Stimulated activated CD4-positive, alpha-beta T cell treated with anti-CD3 and anti-CD28 coated beads, Interleukin-1b, Interleukin-23, amount 100 ng/mL, for 1 hour (primary cell): ENCODE measurements at places on chromosomes 1 and 21.

GRCh38 chr1:80656641-80657040 is 1144.1 kb upstream of the ADGRL2 start:
- DNase-seq: no peak

GRCh38 chr1:35298464-35298863 is 30.0 kb downstream of the ZMYM4 start:
- no peak for DNase-seq

- DNase-seq: no peak
These were observed 27.0 kb upstream of the IER5 start for GRCh38 chr1:181061487-181061886.

- no peak for DNase-seq
These were observed 135.5 kb upstream of the ERRFI1 start for GRCh38 chr1:8161546-8162105.

DNA sequence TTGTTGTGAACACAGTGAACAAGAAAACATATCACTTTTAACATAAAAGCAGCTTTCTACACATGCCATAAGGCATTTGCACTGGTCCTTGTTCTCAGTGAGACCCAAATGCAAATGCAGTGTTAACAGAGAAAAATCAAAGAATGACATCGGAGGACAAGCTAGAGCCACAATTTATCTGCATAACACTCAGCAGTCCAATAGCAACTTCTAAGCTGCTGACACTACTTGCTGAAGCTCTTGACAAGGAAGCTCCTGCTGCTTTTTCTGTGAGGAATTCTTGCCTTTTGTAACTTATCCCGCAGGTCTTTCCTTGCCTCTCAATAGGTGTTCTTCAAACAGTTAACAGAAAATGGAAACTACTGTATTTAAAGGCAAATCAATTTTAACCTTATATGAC is 34.7 kb downstream of the USH2A start:
- DNase-seq: no peak

- no peak for DNase-seq
These were observed 8.9 kb upstream of the SMIM12 start for GRCh38 chr1:34868230-34869049.

DNA sequence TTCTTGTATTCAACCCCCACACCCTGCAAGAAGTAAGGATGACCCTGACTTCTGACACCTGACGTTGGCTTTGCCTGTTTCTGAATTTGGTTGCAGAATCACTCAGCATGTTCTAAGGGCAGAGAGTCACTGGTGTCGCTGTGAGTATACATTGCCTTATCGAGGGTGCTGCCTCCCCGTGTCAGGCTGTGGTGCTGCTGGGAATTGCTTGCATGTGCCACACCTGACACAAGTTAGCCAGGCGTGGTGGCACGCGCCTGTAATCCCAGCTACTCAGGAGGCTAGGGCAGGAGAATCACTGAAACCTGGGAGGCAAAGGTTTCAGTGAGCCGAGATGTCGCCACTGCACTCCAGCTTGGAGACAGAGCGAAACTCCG is 45.9 kb downstream of the WDR4 start:
- no peak for DNase-seq

DNA sequence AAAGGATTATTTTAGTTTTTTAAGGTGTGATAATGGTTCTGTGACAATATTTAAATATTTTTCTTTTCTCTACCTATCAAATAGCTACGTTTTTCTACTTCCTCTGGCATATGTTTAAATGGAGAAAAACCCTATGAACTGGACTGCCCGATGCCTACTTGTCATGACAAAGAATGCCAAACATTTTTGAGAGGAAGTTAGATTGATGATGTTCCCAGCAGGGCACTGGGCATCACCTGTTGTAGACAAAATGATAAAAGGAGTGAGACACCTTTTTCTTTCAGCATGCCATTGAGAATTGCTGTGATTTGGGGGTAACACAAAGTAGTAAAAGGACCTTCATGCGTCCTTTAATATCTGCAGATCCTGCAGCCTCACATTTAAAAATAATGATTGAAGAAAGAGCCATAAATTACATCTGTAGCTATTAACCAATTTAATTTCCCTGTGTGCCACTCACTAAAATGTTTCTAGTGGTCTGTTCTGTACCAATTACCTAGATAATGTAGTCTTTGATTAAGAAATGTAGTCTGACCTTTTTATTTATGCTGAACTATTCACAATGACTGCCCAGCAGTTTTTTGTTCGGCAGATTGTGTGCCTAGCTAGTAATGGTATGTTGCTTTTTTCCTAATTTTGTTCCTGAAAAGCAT is 47.6 kb downstream of the RPL5 start:
- no peak for DNase-seq

GRCh38 chr1:59263111-59263510 is 33.8 kb upstream of the FGGY start:
- no peak for DNase-seq

- no peak for DNase-seq
These were observed 51.9 kb upstream of the SYNC start for GRCh38 chr1:32754317-32755097.

DNA sequence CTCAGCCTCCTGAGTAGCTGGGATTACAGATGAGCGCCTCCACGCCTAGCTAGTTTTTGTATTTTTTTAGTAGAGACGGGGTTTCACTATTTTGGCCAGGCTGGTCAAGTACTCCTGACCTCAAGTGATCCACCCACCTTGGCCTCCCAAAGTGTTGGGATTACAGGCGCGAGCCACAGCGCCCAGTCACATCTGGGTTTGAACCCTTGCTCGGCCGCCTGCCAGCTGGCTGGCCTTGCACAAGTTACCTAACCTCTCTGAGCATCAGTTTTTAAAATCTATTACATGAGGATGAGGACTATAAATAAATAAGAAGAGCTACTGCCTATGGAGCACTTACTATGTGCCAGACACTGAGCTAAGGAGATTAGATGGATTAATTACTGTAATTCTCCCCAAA is 17.7 kb upstream of the PADI2 start:
- DNase-seq: no peak

- DNase-seq: no peak
These were observed 30.1 kb upstream of the PLEKHG5 start for GRCh38 chr1:6521536-6521935.

GRCh38 chr1:236685917-236686814 is at the start of gene ACTN2:
Gene ACTN2, plus strand, starts transcription at chr1:236686499. Its CDS starts 175 bp downstream, at chr1:236686674.
- DNase-seq: no peak

DNA sequence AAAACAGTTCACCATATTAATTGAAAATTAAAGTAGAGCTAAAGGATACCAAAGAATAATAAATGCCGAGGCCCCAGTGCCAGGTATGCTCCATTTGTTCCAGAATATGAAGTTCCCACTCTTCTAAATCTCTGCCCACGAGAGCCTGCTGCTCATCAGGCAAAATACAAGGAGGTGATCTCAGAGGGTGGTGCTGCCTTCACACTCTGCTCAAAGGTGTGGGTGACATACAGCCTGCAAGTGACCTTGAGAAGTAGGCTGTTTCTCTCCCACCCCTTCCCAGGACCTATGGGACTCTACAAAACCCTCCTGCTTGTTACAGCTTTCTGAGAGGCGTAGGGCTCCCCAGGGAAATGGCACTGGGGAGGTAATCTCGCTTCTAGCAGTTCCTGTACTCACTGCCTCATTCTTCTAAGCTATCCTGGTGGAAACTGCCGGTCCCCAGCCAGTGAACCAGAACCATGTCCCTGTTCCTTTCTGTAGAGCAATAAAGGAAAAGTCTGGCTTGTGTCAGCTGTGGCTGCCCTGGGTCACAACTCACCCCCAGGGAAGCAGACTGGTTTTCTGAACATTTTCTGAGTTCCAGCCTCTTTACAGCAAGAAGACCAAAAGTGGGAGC is 26.9 kb upstream of the DPT start:
- DNase-seq: no peak

GRCh38 chr1:238647877-238648276 is 738.5 kb upstream of the CHRM3 start:
- no peak for DNase-seq

DNA sequence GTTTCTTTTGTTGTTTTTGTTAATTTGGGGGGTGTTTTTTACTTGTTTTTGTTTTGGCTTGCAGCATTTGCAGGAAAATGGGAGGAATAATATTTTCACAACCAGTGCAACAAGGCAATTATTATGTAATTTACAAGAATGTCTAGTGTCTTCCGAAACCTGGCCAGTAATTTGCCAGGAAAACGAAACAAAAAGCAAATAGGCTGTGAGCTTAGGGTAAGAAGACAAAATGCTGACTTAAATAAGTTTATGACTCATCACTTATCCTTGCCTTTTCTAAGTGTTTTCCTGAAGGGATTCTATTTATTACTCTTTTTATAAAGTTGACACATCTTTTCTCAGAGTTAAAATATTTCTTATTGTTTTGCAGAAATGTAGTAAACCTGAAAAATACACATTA is 49.8 kb downstream of the KCNT2 start:
- no peak for DNase-seq

DNA sequence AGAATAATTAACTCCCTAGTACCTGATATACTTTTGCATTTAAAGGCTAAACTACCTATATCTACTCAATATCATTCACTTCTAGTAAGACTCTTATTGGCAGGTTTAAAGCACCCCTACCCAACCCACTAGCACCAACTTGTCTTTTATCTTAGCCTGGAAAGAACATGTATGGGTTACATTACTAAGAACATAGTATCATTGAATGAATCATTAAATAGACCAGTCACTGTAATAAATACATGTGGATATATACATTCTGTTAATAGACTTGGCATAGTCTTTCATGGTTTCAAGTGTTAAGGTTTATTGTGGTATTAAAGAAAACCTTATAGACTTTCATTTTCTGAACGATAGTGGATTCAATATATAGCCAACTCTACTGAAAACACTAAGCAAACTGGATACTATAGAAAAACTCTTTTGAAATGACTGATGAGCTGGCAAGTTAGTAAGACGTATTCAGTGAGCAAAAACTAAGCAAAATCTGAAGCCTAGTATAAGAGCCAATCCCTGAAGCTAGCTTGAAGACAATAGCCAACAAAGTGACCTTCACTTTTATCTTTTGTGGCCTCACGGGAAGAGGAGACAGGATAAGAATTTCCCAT is 10.3 kb downstream of the HIVEP3 start:
- DNase-seq: no peak

DNA sequence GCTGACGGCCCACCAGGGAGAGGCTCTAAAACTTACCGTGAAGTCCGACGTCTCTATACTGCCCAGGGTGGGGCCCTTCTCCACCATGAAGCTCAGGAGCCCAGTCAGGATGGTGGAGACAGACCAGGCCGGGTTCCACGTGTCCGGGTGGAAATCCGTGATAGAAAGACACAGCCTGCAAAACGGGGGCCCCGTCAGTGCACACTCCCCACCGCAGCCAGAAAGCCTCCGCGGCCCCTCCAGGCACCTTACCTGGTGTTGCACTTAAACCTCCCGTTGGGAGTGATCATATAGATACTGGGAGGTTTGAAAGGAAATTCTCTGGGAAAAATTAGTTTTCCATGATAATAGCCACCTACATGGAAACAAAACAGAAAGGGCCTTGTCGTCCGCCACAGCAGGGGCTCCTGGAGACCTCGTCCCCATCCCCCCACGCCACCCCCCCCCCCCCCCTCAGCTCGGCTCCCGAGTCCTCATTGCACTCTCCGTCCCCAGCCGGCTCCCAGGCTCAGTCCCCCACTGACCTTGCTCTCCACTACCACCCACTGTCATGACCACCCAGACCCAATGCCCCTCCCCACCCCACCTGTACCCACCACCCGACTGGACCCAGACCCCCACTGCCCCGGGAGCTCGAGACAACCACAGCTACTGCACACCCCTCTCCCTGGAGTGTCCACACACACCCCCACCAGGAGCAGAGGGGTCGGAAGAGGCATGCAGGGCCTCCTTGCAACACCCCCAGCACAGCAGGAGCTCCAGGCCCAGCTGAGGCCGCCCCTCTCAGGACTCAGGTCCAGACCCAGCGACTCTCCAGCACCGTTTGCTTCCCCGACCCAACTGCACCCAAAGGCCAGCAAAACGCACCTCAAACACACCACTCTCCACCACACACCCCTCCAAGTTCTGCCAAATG is 10.7 kb upstream of the C1QTNF12 start:
- DNase-seq: no peak

GRCh38 chr1:21012937-21013336 is 163.8 kb downstream of the EIF4G3 start:
- DNase-seq: no peak

- no peak for DNase-seq
These were observed 61.0 kb downstream of the OBSCN start for GRCh38 chr1:228268881-228269265.

GRCh38 chr1:34743775-34744174 is 11.1 kb upstream of the GJB5 start:
- DNase-seq: no peak

DNA sequence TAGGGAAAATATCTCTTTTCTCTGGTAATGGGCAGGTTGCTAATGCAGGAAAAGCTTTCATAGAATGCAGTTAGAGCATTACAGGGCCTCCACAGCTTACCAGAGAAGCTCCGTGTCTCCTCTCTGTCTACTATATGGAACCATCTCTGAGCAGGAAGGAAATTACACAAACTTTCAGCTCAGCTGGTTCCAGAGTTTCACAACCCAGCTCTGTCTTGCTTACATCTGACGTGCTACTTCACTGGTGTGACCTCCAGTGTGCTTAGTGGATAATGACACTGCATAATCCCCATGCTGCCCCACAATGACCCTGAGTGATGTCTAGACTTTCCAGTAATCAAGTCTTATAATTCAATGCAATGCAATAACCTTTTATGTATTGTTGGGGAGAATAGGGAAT is 4.3 kb upstream of the FGGY start:
- DNase-seq: no peak

- no peak for DNase-seq
These were observed 1118.8 kb upstream of the TMPRSS15 start for GRCh38 chr21:19522381-19522780.

DNA sequence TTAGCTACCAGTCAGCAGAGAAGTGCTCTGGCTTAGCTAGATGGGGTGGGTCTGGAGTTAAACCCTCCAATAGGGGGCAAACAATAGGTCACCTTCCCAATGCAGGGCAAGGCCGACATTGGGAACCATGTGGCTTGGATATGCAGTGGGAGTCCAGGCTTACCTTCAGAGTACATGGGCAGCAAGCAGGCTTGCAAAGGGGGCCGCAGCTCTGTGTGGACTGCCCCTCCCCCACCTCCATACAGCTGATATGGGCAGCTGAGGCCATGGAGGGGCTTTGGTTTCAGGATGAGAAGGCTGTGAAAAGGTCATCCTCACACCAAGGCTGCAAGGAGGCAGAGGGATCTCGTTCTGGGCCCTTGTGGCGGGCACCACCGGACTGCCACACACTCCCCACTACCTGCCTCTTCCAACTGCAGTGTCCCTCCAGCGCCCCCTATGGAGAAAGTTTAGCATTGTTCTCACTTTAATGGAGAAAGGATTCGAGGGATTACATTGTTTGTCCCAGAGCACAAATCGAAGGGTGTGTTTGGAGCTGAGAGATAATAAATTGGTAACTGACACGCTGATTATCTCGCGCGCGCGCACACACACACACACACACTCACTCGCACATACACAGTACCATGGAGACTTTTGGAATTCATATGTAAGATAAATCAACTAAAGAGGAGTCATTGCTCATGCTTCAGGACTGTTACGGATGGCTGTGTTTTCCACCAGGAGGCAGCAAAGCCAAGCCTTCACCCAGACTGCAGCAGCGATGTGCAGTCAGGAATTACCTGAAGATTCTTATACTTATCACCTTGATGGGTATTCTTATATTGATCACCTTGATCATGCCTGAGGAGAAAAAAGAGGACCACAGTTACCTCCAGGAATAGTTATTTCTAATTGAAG is 7.0 kb upstream of the SMCP start:
- no peak for DNase-seq
